ENCODE measurements at places on chromosomes 5 and 9.

DNA sequence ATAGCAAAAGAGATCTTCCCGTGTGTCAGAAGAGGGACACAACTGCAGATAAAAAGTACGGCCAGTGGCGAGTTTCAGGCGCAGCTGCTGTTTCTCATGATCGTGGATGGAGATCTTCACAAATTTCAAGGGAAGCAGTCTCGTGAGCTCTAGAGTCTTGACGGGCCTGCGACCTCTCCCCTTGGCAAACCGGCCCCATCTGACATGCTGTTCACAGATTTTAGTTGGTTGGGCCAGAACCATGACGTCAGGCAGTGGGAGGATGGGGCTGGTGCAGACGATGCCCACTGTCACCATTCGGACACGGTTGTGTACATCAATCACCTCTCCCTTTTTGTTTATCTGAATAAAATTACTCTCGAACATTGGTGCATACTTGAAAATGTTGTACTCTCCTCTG lies 396 bp downstream of the GARIN3 start:
- no peak for DNase-seq

DNA sequence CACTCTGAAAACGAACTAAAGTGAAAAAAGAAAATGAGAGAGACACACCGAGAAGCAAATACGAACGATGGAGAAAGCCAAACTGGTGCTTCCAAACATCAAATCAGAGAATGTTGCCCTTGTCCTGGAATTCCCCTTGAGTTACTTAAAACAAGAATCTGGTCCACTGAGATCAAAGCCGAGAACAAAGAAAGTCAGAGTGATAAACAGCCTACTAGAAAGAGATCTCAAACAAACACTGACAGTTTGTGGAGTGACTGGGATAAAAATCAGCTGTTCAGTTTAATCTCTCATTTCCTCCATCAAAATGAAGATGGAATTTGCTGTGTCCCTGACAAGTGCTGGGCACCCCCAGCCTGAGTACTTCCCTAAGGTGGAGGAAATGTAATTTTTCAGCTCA lies 582.6 kb downstream of the NR2F1-AS1 start:
- no peak for DNase-seq

DNA sequence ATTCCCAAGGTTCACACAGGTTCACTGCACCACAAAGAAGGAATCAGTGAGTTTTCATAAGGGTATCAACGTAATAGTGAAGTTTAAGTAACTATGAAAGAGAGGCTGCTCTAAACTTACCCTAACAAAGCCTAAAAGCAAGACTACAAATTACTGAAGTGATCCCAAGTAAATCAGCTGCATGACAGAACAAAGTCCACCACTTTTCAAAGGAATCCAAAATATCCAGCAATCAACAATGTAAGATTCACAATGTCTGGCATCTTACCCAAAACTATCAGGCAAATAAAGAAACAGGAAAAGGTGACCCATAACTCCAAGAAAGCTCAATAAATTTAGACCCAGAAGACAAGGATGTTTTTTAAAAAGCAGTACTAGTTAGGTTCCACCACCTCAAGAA lies 70.1 kb downstream of the GNAQ start:
- no peak for DNase-seq

- no peak for DNase-seq
Measured at GRCh38 chr5:84045964-84046363, 325.3 kb upstream of the HAPLN1 start.

- DNase-seq, result no peak
Measured at GRCh38 chr5:154797762-154798161, 42.6 kb downstream of the LARP1 start.

GRCh38 chr9:93871286-93871685 lies 83.9 kb downstream of the BARX1 start:
- no peak for DNase-seq

- DNase-seq, result no peak
Measured at GRCh38 chr5:175166026-175166425, 278.0 kb downstream of the DRD1 start.

- DNase-seq, result no peak
Measured at GRCh38 chr9:37382161-37382981, 40.1 kb upstream of the GRHPR start.

DNA sequence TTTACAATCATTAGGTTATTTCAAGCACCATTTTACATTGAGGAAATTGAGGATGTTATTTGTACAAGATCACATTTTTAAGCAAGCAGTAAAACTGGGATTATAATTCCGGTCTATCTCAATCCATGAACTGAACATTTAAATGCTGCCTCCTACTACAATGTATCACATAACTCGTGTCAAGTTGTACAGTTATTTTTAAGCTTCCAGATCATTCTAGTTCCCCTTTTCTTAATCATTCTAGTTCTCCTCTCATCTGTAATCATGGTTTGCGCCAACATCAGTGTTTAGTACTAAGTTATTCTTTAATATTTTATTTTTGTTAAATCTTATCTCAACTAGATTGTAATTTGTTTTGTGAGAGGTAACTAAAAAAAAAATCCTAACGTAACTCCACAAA lies 2.4 kb upstream of the UHRF2 start:
- DNase-seq, result no peak

DNA sequence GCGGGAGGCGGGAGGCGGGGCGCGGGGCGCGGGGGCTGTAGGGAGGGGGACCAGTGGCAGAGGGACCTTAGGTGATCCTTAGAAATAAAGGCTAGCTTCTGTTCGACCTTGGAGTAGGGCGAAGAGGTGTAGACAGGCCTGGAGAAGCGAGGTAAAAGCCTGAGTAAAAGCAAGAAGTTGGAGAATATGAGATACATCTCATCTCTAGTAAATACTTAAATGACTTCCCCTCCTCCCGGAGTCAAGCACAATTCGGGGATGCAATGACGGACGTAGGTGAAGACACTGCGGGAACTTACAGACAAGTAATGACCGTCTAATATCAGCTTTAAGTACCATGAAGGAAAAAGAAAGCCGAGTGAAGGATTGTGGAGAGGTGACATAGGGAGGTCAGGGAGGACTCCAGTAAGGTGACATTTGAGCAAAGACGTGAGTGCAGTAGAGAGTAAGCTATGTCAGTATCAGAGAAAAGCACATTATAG lies 466 bp downstream of the SMC2 start:
- no peak for DNase-seq

GRCh38 chr5:1814183-1815020 lies 13.2 kb downstream of the NDUFS6 start:
- no peak for DNase-seq

DNA sequence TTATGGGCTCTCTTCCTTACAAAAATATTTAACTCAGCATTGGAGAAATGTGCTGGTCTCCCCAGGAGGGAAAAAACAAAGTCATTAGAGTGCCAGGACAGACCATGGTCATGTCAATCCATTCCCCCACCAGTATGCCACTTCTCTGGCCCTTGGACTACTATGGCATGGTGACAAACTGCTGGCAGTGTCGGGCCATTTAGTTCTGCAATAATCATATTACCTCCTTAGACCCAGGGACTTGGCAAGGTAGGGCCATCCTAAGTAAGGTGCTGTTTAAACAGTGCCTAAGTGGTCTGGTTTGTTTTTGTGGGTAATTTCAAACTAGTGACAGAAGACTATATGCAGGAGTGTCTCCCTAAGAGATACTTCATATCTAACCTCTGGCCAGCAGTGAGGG lies 177.8 kb upstream of the STK32A start:
- no peak for DNase-seq

- no peak for DNase-seq
Measured at GRCh38 chr9:126827227-126827626, 22.4 kb downstream of the ZBTB43 start.

DNA sequence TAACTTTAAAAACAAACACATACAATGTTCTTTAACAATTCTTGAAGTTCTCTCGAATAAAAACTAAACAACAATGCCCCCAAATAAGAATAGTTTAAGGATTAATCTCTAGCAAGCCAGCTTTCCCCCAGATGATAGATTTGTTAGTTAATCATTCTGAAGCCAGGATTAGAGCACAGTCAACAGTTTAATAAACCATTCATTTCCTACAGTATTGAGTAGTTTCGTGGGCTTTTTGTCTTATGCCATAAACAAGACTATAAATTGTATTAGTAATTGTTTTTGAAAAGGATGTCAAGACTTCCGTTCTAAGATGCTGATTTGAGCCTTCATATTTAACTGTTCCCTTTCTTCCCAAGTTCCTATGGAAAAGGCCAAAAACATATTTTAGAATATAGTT lies 136.6 kb downstream of the PIK3R1 start:
- DNase-seq, result no peak

DNA sequence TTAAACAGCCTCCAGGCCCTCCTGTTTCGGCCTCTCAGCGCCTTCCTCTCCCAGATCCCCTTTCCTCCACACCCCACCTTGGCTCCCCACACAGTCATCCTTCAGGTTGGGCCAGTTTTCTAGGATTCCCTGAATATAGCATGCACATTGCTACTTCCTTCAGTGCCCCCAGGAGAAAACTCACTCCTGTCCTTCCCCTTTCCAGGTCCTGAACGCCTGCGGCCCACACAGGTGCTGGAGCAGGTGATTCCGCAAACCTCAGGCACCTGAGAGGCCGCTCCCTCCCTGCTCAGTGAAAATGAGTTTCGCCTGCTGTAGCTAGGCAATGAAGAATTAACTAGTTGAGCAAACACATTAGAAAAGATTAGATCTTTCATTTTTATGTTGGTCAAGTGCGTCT lies 185.0 kb downstream of the MED10 start:
- DNase-seq, result no peak

DNA sequence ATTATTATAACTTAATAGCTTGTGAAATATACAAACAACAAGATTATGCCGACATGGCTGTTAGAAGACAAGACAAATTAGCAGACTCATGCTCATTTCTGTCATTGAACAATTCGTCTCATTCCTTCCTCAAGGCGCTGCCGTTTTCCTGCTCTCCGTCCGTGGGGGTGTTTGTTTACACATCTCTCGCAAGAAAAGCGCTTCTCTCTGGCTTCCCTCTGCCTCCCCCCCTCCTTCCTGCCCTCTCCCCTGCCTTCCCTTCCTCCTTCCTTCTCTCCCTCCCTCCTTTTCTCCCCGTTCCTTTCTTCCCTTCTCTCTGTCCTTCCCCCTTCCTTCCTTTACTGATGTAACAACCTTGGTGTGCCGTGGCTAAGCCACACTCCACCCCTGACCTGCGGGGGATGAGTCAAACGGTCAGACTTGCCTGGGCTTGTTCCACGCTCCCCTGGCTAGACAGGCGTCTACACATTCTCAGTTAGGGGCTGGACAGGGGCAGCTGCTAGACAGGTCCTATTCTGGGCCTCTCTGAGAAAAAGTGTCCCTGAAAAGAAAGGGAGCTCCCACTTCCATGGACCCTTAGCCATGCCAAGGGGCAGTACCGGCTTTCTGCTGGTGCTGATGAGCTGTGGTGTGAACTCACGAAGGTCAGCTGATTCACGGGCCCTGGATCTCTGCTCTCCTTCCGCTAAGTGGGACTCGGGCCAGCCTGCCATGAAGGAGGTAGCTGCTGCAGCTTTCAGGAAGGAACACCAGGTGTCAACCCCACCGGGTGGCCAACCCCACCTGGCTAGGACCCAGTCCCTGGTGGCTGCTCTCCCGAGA lies 32.0 kb upstream of the SPTLC1 start:
- DNase-seq, result no peak

DNA sequence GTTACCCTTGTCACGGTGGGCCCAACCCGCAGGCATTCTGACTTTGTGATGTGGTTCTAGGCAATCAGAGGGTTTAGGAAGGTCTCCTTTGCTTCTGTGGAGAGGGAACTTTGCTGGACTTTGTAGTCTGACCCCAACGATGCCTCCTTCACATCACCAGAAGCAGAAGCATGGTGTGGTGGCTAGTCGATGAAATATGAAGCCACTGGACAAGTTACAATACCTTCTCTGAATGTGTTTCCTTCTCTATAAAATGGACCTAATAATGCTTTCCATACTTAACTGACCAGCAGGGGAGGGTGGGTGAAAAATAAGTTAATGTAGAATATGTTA lies 607 bp downstream of the SPEF2 start:
- no peak for DNase-seq
